ENCODE measurements at places on chromosomes 11 and 22.

DNA sequence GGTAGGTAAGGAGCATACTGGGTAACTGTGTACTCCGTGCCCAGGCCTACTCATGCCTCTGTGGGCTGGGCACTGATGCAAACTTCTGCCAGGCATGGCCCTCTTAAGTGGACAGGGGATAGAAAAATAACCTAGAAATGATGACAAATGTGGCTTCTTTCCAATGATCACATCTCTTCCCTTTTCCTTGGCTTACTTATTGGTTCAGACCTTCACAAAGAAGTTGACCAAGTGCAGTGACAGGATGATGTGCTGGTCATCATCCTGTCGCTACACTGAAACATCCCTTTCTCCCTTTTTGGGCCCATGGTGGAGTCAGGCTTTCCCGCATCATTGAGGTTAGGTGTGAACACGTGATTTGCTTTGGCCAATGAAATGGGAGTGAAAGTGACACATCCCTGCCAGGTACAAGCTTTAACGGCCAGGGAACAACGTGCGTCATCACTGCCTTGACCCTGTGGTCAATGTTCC is 31.8 kb upstream of the APOBEC3A start:
- no peak for DNase-seq

DNA sequence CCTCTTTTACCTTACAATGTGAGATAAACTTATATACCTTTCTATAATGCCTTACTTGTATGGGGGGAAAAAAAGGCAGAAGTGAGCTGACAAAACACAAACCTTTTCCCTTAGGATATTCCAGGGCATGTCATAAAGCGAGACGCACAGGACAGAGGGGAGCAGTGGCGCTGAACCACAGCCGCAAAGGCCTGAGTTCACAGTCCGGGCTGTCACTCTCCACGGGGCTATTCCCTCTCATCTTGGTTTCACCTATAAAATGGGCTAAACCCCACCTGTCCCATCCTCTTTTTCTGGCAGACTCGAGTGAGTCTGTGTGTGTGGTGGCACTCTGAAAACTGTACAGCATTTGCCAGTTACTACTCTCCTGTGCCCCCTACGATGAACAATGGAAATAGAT is 14.4 kb upstream of the FXYD2 start:
- no peak for DNase-seq

DNA sequence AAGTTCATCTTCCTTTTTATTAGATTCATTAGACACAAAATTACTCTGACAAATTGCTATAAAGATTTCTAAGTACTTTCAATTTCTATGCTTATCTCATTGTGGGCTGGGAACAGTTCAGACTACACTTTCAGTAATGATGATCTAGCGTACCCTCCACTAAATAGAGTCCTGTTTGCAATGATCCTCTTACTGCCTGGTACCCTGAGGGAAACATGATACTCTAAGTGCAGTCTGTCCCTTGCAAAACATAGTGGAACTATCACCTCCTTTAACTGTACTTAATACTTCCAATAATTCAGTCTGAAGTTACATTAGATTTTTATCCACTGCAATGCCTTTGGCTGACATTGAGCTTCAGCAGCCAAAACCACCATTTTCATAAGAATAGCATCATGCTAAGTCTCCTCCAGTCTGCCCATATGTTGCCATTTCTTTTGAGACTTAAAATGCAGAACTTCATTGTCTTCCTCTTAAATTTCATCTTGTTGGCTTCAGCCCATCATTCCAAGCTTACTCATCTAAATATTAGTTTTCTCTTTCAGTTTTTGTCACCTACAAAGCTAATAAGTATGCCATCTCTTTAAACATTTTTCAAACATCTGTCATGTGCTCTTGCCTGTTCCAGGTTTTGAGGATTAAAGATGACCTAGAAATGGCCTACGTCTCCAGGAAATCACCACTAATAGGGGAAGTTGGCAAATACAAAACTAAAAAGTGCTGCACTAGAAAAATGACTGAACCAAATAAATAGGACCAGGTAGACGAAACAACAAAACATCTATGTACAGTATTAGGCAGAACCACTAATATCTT is 55.5 kb downstream of the PAK1 start:
- no peak for DNase-seq

- no peak for DNase-seq
These were observed 8.9 kb downstream of the ABTB2 start for GRCh38 chr11:34348919-34349318.

DNA sequence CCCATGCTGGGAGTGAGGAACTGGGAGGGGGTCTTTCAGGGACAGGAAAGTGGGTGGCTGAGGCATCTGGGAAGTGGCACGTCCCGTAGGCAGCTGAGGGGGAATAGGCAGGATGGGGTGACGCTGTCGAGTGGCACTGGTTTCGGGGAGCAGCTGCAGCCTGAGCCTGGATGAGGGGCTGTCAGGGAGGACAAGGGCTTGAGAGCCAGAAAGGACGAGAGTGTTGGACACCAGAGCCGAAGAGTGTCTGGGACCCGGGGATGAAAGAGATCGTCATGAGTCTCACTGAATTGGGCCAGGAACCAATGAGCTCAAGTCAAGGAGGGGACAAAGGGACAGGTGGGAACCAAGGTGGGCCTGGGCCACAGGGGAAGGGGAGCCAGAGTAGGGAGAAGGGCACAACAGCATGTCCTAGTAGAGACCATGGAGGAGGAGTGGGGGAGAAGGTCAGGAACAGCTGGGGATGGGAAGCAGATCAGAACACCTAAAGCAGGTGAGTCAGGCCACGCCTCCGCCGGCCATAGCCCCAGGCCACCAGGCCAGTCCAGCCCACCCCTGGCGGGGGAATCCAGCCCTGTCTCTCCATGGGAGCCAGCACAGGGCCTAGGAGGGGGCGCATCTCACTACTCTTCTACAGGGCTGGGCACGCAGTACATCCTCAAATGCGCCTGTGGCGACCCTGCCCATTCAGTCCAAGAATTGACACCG is 4.2 kb downstream of the RAB3IL1 start:
- DNase-seq, result no peak

DNA sequence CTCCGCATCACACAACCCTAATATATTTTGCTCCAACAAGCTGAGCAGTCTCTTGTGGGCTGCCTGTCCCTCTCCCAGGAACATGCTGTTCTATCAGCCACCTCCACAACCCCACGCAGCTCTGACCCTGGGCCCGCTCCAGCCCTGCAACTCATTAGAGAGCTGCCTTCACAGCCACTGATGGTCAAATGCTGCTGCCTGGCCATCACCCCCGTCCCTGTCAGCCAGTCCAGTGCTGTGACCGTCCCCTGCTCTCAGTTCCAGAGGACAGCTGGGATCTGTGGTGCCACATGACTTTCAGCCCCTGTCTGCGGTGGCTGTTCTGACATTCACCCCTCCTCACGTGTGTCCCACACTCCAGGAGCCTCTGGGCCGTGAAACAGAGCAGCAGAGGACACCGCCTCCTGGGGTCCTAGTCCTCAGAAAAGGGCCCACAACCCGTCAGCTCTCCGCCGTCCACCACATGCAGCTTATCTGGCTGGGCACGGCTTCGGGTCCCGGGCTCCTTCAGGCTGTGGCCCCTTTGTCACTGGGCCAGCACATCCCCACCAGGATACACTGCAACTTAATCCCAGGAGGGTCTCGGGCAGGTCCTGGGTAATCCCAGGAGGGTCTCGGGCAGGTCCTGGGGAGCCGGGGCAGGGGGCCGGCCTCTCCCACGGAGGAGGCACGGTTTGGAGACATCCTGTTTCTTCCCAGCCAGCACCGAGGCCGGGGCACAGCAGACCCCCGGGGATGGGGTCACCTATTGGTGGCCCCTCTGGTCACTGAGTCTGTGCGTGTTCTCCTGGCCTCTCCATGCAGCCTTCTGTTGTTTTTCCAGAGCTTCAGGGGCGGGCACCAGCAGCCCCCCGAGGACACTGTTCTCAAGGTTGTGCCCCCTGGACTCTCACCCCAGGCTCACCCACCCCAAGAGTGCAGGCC is 15.1 kb downstream of the CRELD2 start:
- no peak for DNase-seq

- no peak for DNase-seq
These were observed 25.8 kb downstream of the QSER1 start for GRCh38 chr11:32918427-32918826.

DNA sequence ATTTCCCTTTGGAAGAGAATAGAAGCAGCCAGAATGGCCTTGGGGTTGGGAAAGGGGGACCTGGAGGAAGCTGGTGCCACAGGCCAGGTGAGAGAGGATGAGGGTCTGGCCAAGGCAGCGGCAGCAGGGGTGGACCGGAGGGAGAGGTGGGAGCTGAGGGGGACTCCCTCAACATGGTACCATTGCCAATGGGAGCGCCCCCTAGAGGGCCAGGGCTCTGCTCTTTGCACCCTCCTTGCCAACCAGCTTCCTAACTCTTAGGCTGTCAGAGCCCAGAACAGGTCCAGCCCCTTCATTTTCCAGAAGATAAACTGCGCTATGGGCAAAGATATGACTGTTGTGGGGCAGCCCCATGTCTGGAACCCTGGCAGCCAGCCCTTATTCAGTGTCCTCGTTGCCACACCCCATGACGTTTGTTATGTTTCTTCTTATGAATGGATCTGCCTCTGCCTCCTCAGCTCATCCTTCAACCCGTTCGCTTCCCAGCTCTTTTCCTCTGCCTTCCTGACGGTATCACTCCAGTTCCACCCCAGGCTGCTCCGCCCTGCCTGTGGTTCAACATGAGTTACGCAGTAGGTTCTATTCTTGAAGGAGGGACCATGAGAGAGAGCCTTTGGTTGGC is 185.2 kb downstream of the GRIK4 start:
- DNase-seq, result no peak

GRCh38 chr22:21714059-21714770 is 21.4 kb downstream of the YPEL1 start:
- no peak for DNase-seq

- no peak for DNase-seq
These were observed 55.1 kb upstream of the SCUBE2 start for GRCh38 chr11:9146477-9146876.

DNA sequence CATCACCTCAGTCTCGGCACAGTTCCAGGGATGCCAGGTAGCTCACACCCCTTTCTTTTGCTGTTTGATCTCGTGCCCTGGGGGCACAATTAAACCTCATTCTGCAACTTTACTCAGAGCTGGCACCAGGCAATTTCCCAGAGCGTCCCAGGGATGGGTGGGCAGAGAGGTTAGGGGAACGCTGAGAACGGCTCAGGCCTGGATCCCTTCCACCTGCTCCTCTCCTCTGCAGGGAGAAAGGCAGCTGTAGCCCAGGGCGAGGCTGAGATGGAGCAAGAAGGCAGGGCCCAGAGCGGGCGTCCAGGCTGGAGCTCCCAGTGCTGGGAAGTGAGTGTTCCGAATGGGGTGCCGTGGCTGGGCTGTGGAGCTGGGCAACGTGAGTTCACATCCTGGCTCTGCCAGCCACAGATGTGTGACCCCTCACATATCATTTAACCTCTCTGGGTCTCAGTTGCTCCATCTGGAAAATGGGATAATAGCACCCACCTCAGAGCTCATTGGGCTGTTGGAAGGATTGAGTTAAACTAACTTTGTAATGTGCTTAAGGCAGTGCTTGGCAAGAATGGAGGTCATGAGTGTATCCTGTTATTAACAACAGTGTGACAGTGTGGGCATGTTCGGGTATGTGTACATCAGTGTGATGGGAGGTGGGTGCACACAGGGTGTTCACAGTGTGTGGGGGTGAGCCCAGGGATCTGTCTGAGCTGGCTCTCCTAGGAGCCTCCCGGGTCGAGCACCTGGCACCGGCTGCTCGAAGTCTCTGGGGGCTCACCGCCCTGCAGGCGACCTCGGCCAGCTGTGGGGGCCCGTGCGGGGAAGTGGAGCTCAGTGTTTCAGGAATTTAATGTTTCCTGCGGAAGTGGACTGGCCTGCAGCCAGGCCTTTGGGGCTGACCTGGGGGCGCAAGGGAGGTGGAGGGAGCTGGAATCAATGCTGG is 15.5 kb downstream of the OTUB1 start:
- DNase-seq, result no peak

GRCh38 chr11:64237484-64237951 is 3.1 kb downstream of the VEGFB start:
- no peak for DNase-seq
